GM12892 (cell line): ENCODE measurements at places on chromosomes 4 and X.

DNA sequence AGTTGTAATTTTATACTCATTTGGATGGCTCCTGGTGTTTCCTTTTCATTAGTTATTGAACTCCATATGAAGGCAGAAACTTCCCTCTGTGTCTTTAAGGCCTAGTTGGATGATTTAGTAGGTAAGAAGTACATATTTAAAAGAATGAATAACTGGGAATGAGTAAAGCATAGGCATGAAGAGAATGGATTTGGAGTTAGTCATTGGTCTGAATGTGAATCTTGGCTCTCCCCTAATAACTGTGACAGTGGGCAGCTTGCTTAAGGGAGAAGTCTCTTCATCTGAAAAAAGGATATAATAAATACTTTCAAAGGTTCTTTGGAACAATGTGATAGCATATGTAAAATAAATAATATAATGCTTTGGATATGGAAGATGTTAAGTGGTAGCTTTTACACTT, 13.2 kb downstream of the SNX25 start:
- no peak for DNase-seq

DNA sequence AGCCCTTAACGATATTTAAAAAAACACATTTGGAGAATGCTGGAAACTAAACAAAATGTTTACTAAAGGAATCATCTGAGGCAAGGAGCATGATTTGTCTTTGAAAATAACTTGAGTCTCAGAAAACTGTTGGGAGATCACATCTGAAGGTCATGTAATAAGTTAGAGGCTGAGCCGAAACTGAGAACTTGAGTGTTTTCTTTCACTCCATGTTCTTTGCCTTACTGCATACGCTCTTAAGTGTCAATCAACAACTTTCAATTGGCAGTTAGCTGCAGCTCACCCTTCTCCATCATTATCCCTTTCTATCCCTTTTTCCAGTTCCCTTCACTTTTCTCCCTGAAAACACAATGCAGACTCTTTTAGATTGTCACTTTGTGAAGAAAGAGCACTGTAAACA, 216.2 kb downstream of the ADGRA3 start:
- no peak for DNase-seq

GRCh38 chrX:79107891-79108718, 36.4 kb upstream of the GPR174 start:
- no peak for DNase-seq

- no peak for DNase-seq
Observed at GRCh38 chr4:38313999-38314561, 349.9 kb upstream of the KLF3 start.

- no peak for DNase-seq
Observed at GRCh38 chr4:169200361-169201030, 70.3 kb downstream of the SH3RF1 start.

GRCh38 chr4:25104591-25104990, 55.7 kb downstream of the SEPSECS start:
- no peak for DNase-seq

- no peak for DNase-seq
Observed at GRCh38 chr4:10296730-10297129, 160.5 kb downstream of the ZNF518B start.

GRCh38 chr4:15254236-15254880, 173.5 kb upstream of the C1QTNF7 start:
- no peak for DNase-seq

DNA sequence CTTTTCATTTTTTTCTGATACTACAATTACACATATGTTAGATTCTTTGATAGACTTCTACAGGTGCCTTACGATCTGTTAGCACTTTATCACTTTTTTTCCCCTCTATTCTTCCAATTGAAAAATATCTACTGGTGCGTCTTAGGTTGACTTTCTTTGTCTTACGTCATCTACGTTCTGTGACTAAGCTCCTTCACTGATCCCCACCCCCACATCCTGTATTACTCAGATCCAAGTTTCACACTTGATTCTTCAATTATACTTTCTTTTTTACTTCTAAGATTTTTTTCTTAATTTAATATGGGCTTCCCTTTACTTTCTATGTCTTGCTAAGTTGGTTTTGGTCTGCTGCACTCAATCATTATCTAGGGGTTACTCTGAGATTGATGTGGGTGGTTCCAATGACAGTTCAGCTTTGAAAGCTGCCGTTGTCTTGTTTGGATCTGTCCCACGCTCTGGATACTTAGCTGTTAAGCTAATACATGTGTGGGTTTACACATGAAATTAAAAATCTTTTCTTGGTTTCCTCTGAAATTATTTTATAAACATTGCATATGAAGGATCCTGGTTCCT, 1321.1 kb downstream of the RAPGEF2 start:
- DNase-seq, result no peak

DNA sequence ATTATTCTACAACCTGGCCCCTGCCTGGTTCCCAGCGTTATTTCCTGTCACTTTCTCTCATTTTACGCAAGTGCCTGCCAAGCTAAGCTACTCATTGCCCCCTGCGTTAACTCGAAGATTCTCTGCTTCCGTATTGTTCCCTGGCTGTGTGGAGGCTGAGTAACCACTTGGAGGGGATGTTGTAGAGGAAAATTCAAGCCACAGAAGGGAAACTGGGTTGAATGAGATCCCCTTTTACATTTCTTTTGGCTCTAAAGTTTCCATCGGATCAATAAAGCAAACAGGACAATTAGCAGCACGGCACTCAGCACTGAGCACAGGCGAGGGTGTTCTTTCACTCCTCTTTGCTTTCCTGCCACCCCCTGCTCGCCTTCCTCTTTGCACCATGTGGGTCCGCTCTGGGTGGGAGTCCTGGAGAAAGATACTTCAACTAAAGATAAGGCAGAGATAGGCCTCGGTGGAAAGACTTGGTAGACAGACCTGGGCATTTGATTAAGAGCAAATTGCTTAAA, 4.2 kb upstream of the TMSB4X start:
- no peak for DNase-seq

- no peak for DNase-seq
Observed at GRCh38 chr4:53208753-53209152, 157.1 kb downstream of the SCFD2 start.

- no peak for DNase-seq
Observed at GRCh38 chr4:55758570-55758969, 61.0 kb upstream of the EXOC1L start.

DNA sequence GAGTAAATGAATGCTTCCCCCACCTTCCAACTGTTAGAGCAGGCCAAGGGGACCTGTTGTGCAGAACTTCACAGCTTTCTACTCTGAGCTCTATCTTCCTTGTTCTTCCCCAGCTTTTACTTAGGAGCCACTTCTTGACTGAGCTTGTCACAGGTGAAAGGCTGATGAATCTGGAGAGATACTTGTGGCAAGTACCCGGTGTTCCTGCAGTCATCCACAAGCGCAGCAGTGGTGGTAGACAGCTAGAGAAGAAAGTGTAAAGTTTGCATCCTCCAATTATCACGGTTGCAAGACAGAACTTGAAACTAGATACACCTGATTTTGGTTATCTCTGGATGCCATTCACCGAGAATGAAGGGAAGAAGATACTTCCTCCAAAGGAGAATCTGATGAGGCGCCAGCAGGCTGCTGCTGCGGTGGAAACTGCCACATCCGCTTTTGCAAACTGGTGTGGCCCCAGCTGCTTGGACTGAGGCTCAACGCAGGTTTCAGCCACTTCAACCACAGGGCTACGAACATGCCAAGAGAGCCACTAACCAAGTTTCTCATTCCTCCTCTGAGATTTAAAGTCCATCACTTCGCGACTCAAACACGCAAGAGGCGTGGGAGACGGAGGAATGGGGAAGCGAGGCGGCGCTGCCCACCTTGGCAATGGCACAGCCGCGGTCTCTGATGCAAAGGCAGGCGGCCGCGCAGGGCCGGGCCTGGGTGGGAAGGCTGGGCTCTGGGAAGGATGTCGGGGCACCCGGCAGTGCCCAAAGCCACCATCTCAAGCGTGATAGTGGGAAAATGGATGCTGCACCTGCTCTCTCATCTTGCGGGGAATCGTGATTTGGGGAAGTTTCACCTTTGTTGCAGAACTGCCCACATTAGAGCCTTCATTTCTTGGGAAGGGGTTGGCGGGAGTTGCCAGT, 1.3 kb upstream of the FHIP1A start:
- DNase-seq, result peak; percentile 54

GRCh38 chr4:126888968-126889367, 743.8 kb upstream of the INTU start:
- DNase-seq, result no peak

- DNase-seq, result no peak
Observed at GRCh38 chr4:173565281-173565680, 35.3 kb upstream of the HAND2 start.

- DNase-seq, result no peak
Observed at GRCh38 chr4:140267576-140267975, 105.9 kb upstream of the SCOC start.

DNA sequence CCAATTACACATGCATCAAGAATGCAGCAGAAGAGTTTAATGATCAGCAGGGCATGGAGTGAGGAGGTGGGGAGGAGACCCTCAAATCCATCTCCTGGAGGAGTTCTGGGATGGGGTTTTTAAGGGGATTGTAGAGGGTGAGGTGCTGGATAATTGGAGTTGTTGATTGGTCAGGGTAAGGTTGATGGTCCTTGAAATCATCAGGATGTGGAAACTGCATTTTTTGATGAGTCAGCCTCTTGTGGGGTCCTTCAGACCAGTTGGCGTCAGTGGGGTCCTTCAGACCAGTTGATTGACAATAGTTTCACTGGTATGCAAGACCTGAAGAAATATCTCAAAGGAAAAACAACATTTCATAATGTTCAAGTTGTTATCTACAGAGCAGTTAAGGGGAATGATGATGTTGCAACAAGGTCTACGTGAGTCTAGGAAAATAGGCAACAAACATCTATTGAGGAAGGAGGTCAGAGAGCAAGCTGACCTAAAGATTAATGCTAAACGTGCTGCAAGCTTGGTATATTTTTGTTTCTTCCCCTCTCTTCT, 88.3 kb downstream of the NRK start:
- DNase-seq, result no peak

- DNase-seq, result no peak
Observed at GRCh38 chr4:181677621-181678020, 565.6 kb upstream of the TENM3 start.

DNA sequence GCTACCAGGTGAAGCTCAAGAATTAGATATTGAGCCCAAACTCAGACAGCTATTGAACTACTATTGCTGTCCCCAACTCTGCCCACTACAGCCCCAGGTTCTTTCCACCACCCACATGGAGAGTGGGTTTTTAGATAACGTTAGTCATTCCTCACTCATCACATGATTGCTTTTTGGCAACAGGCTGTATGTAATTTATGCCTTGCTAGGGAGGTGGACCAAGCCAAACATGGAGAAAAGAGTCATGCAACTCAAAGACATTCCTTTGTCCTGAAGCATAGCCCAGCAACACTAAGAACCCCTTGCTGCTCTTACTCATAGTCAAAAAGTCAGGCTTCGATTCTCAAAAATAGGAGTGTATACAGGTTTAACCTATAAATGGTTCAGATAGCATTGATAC, 275.9 kb upstream of the VCX3A start:
- no peak for DNase-seq

GRCh38 chrX:106898462-106898861, 4.7 kb downstream of the RIPPLY1 start:
- no peak for DNase-seq

DNA sequence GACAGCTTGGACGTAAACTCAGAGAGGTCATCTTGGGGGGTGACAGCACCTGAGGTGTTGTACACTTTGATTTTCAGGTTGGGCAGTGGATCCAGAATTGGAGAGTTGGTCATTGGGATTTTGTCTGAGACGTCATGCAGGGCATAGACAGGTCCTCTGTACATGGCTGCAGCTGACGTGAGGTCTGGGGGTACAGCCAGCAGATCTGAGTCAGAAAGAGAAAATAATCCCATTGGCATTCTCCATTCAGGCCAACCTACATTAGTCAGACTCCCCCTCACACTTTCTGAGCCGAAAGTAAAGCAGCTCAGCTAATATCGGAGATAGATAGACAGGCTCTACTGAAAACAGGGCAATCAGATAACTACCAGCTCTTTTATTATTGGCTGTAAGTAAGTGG, 329.7 kb downstream of the UNC5C start:
- no peak for DNase-seq
